ENCODE measurements at places on chromosomes 3 and 15. TPM values are rescaled to one million over a fixed set of nuclear protein-coding genes. Genes with fewer than 3 reads are reported as not detected.

Gene ENTPD3
- total RNA-seq: 0.21 TPM

DNA sequence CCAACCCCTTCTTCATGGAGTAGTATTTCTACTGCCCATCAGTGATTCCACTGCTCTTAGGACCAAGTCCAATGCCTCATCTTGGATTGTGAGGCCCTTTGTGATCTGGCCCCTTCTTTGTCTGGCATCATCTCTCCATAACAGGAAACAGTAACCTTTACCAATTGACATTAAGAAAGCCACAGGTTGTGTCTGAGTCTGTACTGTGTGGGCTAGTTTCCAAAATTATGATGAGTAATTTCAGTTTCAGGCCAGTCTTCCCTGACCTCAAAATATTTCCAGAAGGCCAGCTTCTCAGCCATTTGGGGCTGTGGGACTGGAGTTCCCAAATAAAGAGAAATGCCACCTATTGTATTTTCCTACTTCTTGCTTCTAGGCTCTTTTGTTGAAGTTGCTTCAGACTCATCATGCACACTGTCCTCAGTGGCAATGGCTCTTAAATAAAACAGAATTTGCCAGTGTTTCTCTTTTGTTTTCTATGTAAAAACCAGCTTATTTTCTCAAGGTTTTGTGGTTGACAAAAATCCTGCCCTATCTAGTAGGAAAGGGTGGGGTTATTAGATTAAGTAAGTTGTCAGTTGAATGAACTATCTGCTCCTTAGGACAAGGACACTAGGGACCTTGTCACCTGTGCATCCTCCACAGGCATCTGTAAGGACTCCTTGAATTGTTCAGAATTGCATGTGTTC is 47.0 kb upstream of the ACKR4 start:
- H3K27me3 ChIP-seq: no peaks in the 10 kb centered on the region
- peak overlapping the region; percentile 29 for H3K27ac ChIP-seq
- DNase-seq: no peak
- no peaks in the 10 kb centered on the region for H3K36me3 ChIP-seq
- peaks cover 41% of the 10 kb centered on the region for H3K4me1 ChIP-seq

Gene KPNA4
- 133 TPM for total RNA-seq

DNA sequence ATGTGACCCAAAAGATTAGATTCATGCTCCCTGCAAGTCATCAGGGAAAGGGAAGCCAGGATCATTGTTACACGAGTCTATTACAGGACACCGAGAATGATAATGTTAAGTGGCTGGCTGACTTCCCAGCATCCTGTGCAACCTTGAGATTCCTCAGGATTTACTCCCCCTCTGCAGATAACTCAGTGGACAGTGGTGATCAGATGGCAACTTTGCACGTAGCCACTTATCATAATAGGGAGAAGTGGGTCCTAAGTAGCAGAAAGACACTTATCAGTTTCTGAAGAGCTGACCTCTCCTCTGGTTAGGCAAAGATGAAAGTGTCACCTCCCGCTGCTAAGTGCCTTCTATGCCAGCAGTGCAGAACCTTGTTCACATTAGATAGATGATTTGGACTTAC is 6.7 kb upstream of the TMPRSS7 start:
- H3K4me3 ChIP-seq: no peak overlapping the region
- no peaks in the 10 kb centered on the region for H3K36me3 ChIP-seq
- H3K4me1 ChIP-seq: no peaks in the 10 kb centered on the region
- no peak overlapping the region for H3K27ac ChIP-seq
- peak; percentile 25 for DNase-seq
